Right atrium auricular region (tissue), 2 donors: ENCODE measurements at places on chromosomes 7 and 10. TPM values are rescaled to one million over a fixed set of nuclear protein-coding genes. Genes with fewer than 3 reads are reported as not detected.

Gene GJD4
- total RNA-seq, result not detected

Gene ACBD7
- total RNA-seq, result not detected

Gene SMO
- 9.9 TPM for total RNA-seq

Gene ARHGEF35
- 1.7 TPM for total RNA-seq

Gene PAX4
- not detected for total RNA-seq

Gene C10orf105
- total RNA-seq, result not detected

Gene VSIR
- total RNA-seq, result 56.0 TPM

Gene MOGAT3
- not detected for total RNA-seq

Gene ADAM8
- 0.82 TPM for total RNA-seq

Gene HABP2
- not detected for total RNA-seq

Gene ZNF503
- total RNA-seq, result 8.9 TPM

Gene TMEM196
- total RNA-seq, result not detected

Gene SLC18A3
- total RNA-seq, result not detected

Gene SLC39A12
- not detected for total RNA-seq

Gene BAIAP2L1
- 1.1 TPM for total RNA-seq

Gene STEAP4
- total RNA-seq, result 9.6 TPM

Gene OGDHL
- 5.2 TPM for total RNA-seq

Gene INSIG1
- total RNA-seq, result 15.8 TPM

Gene CTAGE4
- total RNA-seq, result 0.59 TPM

Gene MACC1
- total RNA-seq, result not detected

Gene PNLIPRP2
- total RNA-seq, result not detected

Gene USP6NL
- total RNA-seq, result 9.6 TPM

Gene GIMAP4
- 23.5 TPM for total RNA-seq

Gene TMED4
- 113 TPM for total RNA-seq

Gene BEND7
- 11.5 TPM for total RNA-seq

Gene SHH
- total RNA-seq, result not detected

Gene GIMAP2
- total RNA-seq, result 3.8 TPM

Gene UTF1
- not detected for total RNA-seq

Gene SLC16A12
- total RNA-seq, result 6.0 TPM

Gene ANKRD7
- 1.1 TPM for total RNA-seq

Gene TFAM
- total RNA-seq, result 15.1 TPM

Gene GBX1
- not detected for total RNA-seq

Gene PCLO
- total RNA-seq, result 2.9 TPM

Gene PRSS2
- total RNA-seq, result 0.51 TPM

Gene PRSS1
- total RNA-seq, result not detected

Gene NEUROD6
- total RNA-seq, result not detected

Gene IFIT1
- 6.7 TPM for total RNA-seq

Gene CUL1
- 46.7 TPM for total RNA-seq

Gene IKZF1
- total RNA-seq, result 9.7 TPM

Gene SPACDR
- not detected for total RNA-seq

Gene RBP3
- not detected for total RNA-seq

Gene ZNF804B
- 0.26 TPM for total RNA-seq

Gene PON3
- not detected for total RNA-seq

Gene OR2A42
- 0.11 TPM for total RNA-seq

Gene H2BK1
- not detected for total RNA-seq

Gene DCLRE1A
- total RNA-seq, result 7.4 TPM

Gene CALML5
- total RNA-seq, result not detected

Gene ING3
- 9.9 TPM for total RNA-seq

Gene SNX8
- total RNA-seq, result 23.0 TPM

Gene SVIL
- total RNA-seq, result 340 TPM

Gene SRGN
- 124 TPM for total RNA-seq

Gene MYO1G
- total RNA-seq, result 0.78 TPM

Gene TDRD1
- 1.1 TPM for total RNA-seq

Gene DGKB
- 0.44 TPM for total RNA-seq

Gene TMEM236
- 0.90 TPM for total RNA-seq

Gene IDI2
- total RNA-seq, result not detected

Gene CASTOR2
- total RNA-seq, result 65.0 TPM
